ENCODE measurements at places on chromosomes 2 and 18.

- no peak for DNase-seq
These were observed 1.3 kb downstream of the RTP5 start for GRCh38 chr2:241870611-241871537.

DNA sequence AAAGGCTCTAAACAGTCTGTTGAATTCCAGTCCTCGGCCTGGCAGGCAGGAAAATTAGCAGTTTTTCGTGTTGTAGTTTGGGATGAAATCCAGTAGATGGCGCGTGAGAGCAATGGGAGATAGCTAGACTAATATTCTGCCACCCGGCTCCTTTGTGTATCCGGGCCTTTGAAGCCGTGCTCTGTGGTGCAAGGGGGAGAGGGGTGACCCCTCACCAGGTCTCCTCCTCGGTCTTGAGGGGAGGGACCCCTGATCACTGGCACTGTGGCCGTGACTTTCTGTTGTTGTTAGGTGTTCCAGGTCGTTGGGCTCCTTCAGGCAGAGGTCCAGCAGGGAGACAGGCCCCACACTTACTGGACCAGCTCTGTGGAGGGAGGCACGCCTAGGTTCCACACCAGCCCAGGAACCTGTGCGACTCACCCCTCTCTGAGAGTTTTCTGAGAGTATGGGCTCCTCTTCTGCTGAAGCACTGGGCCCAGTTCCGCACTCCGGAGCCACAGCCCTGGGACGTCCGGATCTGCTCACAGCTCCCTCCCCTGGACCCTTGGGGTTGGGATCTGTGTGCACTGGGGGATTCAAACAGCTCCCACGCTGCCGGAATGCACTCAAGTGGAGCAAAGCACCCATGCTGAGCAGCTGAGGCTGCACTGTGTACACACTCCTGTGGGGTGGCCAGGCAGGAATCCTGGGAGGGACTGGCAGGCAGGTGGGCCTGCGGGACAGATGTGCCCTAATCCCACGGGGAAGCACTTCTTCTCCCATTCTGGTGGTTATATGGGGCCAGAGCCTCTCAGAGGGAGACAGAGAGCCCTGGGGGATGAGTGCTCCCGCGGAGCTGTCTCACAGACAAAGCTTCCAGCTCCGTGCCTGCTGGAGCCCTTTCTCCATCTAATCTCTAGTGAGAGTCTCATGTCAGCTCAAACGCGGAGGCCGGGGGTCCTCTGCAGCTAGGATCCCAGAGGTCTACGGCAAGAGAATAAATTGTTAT lies 8.8 kb downstream of the GKN2 start:
- peak; percentile 45 for DNase-seq

DNA sequence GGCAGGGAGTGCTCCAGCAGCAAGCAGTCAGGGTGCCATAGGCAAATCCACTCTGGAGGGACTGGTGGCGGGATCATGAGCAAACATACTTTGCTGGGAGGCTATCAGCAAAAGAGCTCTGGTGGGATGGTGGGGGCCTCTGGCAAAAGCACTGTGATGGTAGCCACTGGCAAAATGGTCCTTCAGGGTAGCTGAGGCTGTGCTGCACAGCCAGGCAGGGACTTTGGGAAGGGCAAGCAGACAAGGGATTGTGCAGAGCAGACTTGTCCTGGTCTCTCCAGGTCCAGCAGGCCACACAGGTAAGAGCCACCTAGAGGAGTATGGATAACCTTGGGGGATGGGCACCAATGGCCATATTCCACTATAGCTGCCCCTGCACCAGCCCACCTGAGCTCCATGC lies 129.4 kb upstream of the OTOS start:
- no peak for DNase-seq

- no peak for DNase-seq
These were observed 2.3 kb downstream of the PRKD3 start for GRCh38 chr2:37322368-37322767.

- no peak for DNase-seq
These were observed 19.5 kb downstream of the EMX1 start for GRCh38 chr2:72936660-72937355.

- DNase-seq = no peak
These were observed 332.9 kb downstream of the SOCS6 start for GRCh38 chr18:70621710-70622109.

- DNase-seq = no peak
These were observed 45.2 kb downstream of the EIF2AK3 start for GRCh38 chr2:88582030-88582429.

GRCh38 chr2:232525791-232526371 lies at the start of gene CHRND:
Gene CHRND, plus strand, starts transcription at chr2:232526160. Its CDS starts 56 bp downstream, at chr2:232526216.
- DNase-seq = no peak

- DNase-seq = no peak
These were observed 3.9 kb upstream of the KLHL29 start for GRCh38 chr2:23381084-23381483.

GRCh38 chr2:197515315-197515738 lies 539 bp upstream of the MOB4 start:
- DNase-seq = no peak

DNA sequence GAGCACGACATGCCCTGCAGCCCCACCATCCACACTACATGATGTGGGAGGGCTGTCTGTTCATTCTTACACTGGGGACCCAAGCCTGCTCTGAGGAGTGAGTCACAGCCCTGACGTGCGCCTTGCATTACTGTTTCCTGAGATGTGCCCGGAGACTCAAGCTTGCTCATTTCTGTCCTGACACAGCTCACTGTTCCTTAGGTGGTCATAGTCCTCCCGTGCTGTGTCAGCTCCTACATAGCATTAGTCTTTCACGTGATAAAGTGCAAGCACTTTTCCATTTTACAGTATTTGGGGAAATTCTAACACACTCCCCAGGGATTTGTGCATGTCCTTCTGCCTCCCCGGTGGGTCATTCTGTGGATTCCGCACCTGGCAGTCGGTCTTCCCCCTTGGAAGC lies 46.2 kb upstream of the TRIM43B start:
- DNase-seq = no peak

DNA sequence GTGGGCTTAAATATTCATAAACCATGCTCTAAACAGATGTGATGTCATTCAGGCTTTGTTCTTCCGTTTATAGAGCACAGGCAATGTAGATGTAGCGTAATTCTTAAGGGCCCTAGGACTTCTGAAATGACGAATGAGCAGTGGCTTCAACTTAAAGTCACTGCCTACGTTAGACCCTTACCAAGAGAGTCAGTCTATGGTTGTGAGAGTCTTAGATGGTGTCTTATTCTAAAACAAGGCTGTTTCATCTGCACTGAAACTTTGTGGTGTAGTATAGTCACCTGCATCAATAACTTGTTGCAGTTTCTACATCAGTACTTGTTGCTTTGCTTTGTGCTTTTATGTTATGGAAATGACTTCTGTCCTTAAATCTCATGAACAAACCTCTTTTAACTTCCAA lies 56.0 kb downstream of the PIK3C3 start:
- DNase-seq = no peak

DNA sequence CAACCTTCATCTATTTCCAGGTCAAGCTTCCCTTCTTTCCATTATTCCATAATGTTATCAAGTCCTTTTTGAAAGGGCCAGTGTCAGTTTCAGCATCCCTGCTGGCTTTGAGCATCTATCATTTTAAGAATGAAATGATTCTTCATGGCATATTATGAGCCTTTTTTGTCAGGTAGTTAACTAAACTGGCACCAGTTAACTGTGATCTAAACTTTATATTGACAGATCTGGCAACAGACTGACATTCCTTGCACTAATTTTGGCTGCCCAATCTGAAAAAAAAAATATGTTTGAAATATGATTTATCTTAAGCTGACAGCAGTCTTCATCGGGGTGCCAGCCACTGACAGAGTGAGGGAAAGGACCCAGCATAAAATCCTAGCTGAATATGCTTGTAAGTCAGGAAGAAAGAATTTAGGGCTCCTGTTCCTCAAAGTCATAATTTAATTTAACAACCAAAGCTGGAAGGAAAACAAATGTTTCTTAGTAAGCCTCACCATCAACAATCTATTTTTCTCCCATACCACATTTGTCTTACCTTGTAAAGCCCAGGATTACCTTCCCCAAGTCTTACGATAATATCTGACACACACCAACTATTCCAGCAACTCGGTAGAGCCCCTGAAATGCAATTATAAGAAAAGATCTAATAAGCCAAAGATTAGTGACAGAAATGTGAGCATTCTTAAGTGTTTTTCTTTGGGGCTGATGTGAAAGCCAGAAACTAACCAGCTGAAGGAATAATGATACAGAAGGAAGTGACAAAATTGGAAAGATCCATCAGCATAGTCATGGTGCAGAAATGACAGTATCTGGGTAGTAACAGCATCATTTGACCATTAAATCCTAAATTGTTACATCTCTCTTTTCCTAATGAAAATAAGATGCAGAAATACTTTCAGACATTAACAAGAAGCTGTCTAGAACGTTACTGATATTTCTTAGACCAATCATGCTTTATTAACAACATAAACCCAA lies 228.1 kb downstream of the RBM43 start:
- no peak for DNase-seq

DNA sequence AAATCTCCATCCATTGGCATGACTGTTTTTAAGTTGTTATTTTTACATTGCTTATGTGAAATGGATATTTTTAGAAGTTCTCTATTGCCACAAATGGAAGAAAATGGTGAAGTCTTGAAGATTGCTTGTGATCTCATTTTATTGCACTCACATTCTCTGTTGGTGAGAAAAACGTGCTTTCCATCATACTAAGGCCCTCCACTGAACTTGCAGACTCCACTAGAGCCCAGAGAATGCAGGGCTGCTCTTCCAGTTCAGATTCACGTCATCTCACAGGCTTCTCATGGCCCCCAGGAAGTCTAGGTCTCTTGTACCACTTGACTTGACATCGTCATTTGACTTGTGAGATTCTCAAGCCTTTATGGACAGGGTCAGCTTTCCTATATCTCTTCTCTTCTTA lies 254.8 kb upstream of the COPS8 start:
- DNase-seq = no peak

- no peak for DNase-seq
These were observed 38.9 kb downstream of the CTAGE1 start for GRCh38 chr18:22378672-22379282.

- DNase-seq = no peak
These were observed 865.9 kb upstream of the VRK2 start for GRCh38 chr2:57180678-57181077.

GRCh38 chr2:213065583-213066442 lies 85.6 kb downstream of the IKZF2 start:
- no peak for DNase-seq

- no peak for DNase-seq
These were observed 12.8 kb upstream of the GALNT5 start for GRCh38 chr2:157244691-157245090.

DNA sequence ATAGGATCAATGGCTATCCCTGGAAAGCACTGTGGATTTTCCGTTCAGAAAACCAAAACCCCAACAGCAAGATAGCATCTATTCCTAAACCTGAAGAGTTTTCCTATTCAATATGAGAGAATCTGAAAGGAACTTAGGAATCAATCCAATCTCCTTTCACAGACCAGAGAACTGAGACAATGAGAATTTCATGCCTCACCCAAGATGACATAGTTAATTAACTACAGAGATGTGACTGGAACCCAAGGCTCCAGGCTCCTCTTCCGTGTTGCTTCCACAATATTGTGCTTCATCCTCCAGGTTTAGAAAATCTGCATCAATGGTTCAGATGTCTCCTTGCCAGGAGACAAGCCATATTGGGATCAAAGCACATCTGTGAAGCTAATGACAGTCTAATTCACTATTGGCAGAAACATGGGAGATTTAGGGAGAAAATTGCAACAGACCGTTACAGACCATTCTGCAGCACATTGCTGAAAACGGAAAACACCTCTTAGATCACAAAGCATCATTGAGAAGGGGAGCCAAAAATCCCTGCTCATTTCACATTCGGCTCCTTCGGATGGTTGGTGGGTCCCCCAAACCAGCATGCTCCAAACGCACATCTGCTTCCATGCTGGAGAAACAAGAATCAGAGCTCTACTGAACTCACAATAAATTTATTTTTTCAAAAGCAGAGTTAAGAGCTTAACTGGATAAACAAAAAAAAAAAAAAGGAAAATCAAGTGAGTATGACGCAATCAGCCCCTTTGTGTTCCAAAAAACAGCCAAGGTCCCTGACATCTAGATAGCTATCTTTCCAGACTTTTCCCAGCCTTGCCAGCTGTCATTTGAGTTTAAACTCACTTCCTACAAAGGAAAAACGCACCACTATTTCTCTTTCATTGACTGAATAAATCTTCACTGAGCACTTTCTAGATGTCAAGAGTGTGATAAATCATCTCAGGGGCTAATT lies 290.3 kb downstream of the C1D start:
- no peak for DNase-seq

DNA sequence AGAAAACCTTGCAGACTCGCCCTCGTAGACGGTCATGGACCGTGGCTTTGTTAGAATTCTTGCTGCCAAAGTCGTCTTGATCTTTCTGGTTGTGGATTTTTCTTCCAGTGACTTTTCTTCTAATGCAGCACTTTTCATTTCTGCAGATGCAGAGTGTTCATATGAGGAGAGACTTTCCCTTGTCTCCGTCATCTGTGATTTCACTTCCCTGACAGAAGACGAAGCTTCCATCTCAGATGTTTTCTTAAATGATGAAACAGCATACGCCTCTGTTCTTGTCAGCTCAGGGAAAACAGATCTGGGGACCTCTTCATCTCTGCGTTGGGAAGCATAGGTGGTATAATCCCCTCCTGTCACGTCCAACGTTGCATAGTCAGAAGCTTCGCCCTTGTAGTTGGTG lies 50.9 kb downstream of the PLEKHA3 start:
- DNase-seq = no peak

DNA sequence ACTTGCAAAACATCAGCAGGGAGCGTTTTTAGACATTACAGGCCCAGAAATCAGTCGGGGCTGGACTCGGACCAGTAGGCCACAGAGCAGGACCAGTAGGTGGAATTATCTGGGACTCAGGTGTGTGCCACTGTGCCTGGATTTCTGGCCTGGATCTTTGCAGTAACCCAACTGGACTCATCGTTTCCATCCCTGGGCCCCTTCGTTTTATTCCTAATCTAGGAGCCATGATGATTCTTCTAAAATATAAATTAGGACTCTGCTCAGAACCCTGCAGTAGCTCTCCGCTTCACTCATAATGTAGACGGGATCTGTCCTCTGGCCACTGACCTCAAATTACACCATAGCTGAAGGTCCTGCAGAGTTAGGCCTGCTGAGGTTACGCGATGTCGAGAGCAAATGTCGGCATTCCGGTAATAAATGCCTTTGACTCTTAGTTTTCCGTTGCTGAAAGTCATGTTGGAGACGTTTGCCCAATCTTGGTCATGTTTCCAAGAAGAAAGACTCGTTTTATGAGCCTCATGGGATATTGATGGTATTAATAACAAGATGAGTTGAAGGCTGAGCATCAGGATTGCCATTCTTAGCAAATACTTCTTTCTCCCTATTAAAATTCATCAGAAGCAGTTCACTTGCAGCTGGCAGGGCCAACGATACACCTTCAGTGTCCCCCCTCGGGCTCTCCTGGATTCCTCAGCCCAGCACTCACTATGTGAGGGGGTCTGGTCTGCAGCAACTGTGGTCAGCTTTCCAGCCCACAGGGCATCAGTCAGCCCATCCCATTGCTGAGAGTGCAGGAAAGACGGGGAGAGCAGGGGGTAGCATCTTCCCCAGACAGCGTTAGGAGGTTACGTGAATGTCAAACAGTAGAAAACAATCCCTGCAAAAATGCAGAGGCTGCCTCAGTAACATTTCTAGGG lies 39.9 kb upstream of the KLF11 start:
- no peak for DNase-seq

GRCh38 chr2:95354469-95354901 lies 48.0 kb upstream of the FAHD2A start:
- no peak for DNase-seq

GRCh38 chr2:233692648-233693047 lies at the start of gene UGT1A6:
Gene UGT1A6, plus strand, starts transcription at chr2:233692890. Its CDS starts 115 bp downstream, at chr2:233693005.
- no peak for DNase-seq

GRCh38 chr18:8675057-8675456 lies 30.3 kb upstream of the MTCL1 start:
- no peak for DNase-seq

Data from activated CD4-positive, alpha-beta T cell treated with anti-CD3 and anti-CD28 coated beads, Interleukin-2, amount 50 U/mL, for 4 hours (primary cell).